ENCODE measurements at places on chromosomes 4 and X. TPM values are rescaled to one million over a fixed set of nuclear protein-coding genes. Genes with fewer than 3 reads are reported as not detected.

Gene USP11
- total RNA-seq: 15.3 TPM

Gene GPR119
- total RNA-seq: not detected

Gene PAGE4
- not detected for total RNA-seq

Gene IL2
- not detected for total RNA-seq

Gene SYTL5
- total RNA-seq: 0.04 TPM

Gene HPGDS
- total RNA-seq: not detected

Gene ERAS
- not detected for total RNA-seq

Gene NAT8L
- not detected for total RNA-seq

Gene DDX53
- total RNA-seq: not detected

Gene GABRG1
- not detected for total RNA-seq

Gene FAT1
- total RNA-seq: 265 TPM

Gene SPANXB1
- total RNA-seq: not detected

Gene PUDP
- 8.7 TPM for total RNA-seq

Gene NEXMIF
- not detected for total RNA-seq

Gene SLC34A2
- not detected for total RNA-seq

Gene SOWAHB
- total RNA-seq: 0.39 TPM

Gene BBS12
- total RNA-seq: 3.0 TPM

Gene MGARP
- 0.08 TPM for total RNA-seq

Gene IL1RAPL1
- total RNA-seq: not detected

Gene F9
- total RNA-seq: not detected

Gene IQCM
- not detected for total RNA-seq

All from hair follicular keratinocyte (primary cell).